H54 (cell line): ENCODE measurements at places on chromosomes 5 and 9.

DNA sequence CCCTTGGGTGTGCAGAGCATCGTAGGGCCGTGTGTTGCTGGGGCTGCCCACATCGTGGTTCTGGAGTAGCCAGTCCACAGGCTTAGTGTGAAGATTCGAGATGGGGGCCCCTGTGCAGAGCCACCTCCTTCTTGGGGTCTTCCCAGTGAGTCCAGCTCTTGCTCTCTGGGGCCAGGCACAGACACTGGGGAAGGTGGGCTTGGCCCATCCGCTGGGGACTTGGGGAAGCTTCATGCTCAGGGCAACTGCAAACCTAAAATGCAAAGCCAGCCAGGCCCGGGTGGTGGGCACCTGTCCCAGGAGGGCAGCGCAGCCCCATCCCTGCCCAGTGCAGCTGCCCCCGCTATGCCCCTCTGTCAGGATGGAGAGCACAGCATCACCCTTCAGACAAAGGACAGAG is 46.4 kb upstream of the LRRC14B start:
- no peak for DNase-seq

DNA sequence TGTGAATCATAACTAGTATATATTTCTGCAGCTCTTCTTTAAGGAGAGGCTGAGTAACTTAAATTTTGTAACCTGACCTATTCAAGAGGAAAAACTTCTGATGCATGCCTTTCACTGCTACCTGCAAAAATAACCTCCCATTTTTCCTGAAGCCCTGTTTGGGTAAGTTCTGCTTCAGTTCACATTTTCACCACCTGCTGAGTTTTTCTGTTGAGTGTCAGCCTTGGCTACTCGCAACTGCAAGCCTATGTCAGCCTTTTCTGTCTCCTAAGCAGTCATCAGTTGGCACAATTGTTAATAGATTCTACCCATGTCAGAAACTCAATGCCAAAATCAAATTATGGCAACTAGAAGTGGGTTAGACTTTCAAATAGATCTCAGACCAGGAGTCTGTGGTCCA is 8.2 kb upstream of the TNFAIP8 start:
- DNase-seq, result no peak

DNA sequence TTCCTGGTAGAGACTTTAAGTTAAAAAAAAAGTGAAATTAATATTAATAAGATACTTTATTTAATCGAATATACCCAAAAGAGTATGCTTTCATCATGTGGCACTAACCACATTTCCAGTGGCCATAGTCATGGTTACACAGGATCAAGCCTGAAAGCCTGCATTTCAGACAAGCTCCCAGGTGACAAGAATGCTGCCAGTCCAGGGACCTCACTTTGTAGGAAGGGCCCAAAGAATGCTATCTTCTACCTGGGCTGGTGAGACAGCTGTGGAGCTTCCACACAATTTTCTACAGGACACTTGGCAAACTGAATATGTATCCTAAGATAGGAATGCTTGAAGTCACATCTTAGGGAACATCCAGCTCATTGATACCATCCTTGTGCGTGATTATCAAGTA is 203.8 kb downstream of the AUH start:
- no peak for DNase-seq

GRCh38 chr9:35179347-35180280 is 17.8 kb downstream of the UNC13B start:
- no peak for DNase-seq

GRCh38 chr9:129650680-129651235 is 8.8 kb upstream of the ASB6 start:
- no peak for DNase-seq

- no peak for DNase-seq
Observed at GRCh38 chr5:51271261-51271660, 112.0 kb upstream of the ISL1 start.

GRCh38 chr5:108623826-108624225 is 123.9 kb upstream of the FER start:
- no peak for DNase-seq

DNA sequence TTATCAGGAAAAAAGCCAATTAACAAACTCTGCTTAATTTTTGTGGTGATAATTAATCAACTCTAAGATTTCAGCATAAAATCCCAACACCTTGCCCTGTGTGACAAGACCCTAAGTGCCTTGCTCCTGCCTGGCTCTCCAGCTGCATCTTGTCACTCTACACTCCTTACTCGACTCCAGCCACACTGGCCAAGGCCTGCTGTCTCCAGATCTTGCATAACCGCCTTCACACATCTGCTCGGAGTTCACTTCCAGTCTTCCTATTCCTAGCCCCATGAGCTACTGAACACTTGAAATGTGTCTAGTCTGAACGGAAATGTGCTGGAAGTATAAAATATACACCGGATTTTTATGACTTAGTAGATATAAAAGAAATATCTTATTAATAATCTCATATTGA is 259.6 kb downstream of the EPB41L4A start:
- DNase-seq, result no peak

DNA sequence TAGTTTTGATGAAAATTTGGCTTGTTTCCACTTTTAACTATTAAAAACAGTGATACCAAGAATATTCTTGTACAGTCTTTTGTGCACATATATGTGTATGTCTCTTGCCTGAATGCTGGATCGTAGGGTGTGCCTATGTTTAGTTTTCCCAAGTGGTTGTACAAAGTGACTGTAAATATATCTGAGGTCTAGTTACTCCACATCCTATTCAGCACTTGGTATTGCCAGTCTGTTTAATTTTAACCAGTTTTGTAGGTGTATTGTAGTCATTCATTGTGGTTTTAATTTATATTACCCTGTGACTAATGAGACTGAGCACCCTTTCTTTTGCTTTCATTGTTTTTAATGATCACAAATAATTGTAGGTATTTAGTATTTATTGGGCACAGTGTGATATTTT is 17.8 kb downstream of the RCL1 start:
- DNase-seq, result no peak

DNA sequence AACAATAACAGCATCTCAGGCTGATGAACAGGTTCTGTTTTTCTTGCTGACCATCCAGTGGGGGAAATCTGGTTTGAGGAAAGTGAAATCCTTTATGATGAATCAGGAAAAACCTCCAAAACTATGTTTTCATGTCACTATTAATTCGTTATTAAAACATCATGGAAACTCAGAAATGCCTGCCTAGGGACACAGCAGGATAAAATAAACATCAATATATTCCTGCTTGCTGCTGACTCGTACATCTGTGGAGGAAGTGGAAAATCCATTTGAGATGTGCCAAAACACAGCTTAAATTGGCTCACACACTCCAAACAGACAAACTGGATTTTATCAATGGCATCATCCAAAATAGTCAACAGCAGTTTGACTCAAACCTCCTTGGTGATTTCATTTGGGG is 53.0 kb downstream of the TEK start:
- no peak for DNase-seq

- peak; percentile 91 for DNase-seq
Observed at GRCh38 chr5:173331956-173332479, 3.8 kb upstream of the STC2 start.

- no peak for DNase-seq
Observed at GRCh38 chr9:115275753-115276152, 157.8 kb upstream of the TNC start.

- no peak for DNase-seq
Observed at GRCh38 chr5:177303925-177304391, 359 bp downstream of the PRELID1 start.

DNA sequence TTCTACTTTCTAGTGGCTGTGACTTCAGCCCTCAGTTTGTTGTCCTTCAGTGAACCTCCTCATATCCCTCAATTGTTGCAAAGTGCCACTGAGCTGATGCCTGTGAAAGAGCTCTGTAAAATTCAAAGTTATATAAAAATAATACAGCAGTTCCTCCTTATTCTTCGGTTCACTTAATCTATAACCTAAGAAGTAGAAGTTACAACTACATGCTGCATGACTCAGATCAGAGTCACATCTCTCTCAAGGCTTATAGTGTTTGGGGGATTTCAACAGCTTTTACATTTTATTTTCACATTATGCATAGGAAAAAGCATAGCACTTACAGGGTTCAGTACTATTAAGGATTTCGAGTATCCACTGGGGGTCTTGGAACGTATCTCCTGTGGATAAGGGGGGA is 25.1 kb upstream of the GCNT1 start:
- DNase-seq, result no peak

- DNase-seq, result no peak
Observed at GRCh38 chr5:145341842-145342241, 493.3 kb downstream of the PRELID2 start.

GRCh38 chr5:36238502-36239295 is 3.0 kb downstream of the NADK2 start:
- DNase-seq, result no peak

DNA sequence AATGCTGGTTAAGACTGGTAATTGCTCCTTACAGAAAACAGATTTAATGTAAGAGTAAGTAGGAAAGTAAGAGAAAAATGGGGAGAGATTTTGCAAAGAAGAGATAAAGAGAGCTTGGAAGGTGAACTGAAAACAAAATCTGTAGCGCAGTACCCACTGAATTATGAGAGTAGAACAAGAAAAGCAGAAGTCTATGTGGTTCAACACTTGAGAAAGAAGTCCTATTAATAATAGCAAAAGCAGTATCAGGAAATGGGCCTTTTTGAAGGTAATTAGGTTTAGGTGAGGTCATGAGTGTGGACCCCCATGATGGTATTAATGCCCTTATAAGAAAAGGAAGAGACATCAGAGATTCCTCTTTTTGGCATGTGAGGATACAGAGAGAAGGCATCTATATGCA is 460.6 kb downstream of the CETN3 start:
- no peak for DNase-seq

GRCh38 chr9:128323212-128323730 is 632 bp downstream of the COQ4 start:
- peak; percentile 61 for DNase-seq

- no peak for DNase-seq
Observed at GRCh38 chr9:99070681-99071080, 34.2 kb upstream of the TGFBR1 start.

GRCh38 chr5:137032929-137033328 is 466.2 kb downstream of the SPOCK1 start:
- no peak for DNase-seq

GRCh38 chr5:851076-851475 is 290 bp upstream of the ZDHHC11 start:
- DNase-seq, result no peak

GRCh38 chr5:81924442-81924841 is 47.4 kb upstream of the ATG10 start:
- no peak for DNase-seq

GRCh38 chr9:83304686-83305085 is 233.5 kb downstream of the FRMD3 start:
- no peak for DNase-seq

- no peak for DNase-seq
Observed at GRCh38 chr9:5762421-5762820, 70.5 kb downstream of the ERMP1 start.

DNA sequence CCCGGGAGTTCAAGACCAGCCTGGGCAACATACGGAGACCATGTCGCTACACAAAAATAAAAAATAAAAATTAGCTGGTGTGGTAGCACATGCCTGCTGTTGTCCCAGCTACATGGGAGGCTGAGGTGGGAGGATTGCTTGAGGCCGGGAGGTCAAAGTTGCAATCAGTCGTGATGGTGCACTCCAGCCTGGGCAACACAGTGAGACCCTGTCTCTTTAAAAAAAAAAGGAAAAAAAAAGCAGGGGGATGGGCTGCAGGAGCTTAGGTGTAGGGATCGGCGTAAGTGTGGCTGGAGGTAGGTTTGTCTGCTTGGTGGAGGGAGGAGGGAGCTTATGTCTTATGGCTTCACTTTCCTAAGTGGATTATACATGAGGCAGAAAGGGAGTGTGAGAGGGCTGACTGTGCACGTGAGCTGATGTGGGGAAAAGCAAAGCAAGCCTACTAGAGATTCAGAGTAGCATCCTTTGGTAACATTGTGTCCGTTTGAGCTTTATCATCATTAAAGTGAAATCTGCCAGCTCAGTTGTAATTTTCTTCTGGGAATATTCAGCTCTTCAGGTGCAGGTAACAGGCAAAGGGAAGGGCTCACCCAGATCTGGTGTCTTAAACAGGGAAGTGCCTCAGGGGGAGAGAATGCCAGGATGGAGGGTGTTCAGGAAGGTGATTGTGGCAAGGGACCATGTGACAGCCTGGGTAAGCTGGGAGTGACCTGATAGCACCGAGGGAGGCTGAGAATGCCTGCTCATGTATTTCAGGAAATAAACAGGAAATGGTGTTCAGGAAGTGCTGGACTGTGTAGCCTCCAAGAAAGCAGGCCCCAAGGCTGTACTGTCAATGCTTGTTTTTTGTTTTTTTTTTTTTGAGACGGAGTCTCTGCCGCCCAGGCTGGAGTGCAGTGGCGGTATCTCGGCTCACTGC is 17.6 kb upstream of the SETX start:
- DNase-seq, result peak; percentile 44

GRCh38 chr9:83642793-83643192 is 19.9 kb downstream of the IDNK start:
- no peak for DNase-seq

DNA sequence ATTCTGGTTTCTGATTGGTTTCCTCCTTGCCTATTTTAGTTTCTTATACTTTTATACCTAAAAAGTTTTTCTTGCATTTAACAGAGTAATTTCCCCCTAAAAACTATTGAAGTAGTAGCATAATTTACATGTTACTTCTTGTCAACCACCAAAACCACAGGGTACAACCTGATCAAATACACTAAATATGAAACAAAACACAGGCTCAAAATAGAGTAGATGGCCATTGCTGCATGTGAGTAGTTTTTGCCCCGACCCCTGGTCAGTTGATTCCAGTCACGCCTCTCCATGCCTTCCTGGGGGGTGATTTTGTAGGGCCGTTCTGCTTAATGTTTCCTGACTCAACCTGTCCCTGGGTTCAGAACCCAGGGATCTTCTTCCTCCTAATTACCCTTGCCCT is 101.8 kb downstream of the TLE4 start:
- DNase-seq, result no peak

GRCh38 chr5:175778951-175779503 is 92.4 kb upstream of the CPLX2 start:
- DNase-seq, result no peak

GRCh38 chr5:22319798-22320197 is 533.3 kb downstream of the CDH12 start:
- no peak for DNase-seq

GRCh38 chr9:1273859-1274258 is 223.7 kb downstream of the DMRT2 start:
- no peak for DNase-seq

- DNase-seq, result no peak
Observed at GRCh38 chr9:30591461-30591860, 1793.0 kb upstream of the ACO1 start.

DNA sequence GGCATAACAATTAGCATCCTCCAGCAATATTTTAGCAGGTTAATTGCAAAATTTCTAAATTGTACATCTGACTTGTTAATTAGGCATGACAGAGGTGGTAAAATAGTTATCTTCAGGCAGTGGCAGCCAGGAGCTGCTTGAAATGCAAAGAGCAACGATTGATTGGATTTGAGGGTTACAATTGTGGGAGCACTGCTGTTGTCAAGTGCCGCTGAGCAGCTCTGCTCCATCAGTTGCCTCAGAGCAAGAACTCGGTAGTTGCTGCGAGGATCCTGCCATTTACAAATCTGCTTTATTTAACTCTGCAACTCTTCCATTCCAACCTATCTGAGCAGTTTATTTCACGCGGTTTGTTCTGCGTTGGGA is 12.6 kb downstream of the PBX3 start:
- no peak for DNase-seq
